Cardiac muscle cell (in vitro differentiated cells and primary cell): ENCODE measurements at places on chromosomes 4 and X.

- DNase-seq = no peak
Observed at GRCh38 chr4:36111172-36111571, 133.1 kb downstream of the ARAP2 start.

GRCh38 chrX:105189093-105189492 lies 31.4 kb downstream of the TEX13A start:
- DNase-seq = no peak

DNA sequence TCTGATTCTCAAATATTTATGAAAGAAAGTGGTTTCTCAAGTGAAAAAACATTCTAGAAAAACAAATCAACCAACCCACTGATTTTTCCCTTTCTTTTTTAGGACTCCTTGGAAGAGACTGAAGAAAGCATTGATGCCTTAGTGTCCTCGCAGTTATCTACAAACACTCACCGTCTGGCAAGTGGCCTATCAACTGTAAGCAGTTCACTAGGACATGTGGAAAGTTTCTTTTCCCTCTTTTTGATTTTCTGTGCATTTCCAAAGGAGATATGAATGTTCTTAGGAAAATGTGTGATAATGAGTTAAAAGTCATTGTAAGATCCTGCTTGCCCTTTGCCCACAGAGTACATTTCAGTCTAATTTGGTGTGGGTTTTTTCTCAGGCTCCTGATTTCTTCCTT lies 95.9 kb downstream of the SYTL5 start:
- no peak for DNase-seq

GRCh38 chr4:54677416-54677815 lies 19.7 kb downstream of the KIT start:
- DNase-seq = no peak

- DNase-seq = no peak
Observed at GRCh38 chrX:146906166-146906565, 91.6 kb upstream of the CXorf51A start.

GRCh38 chr4:108006361-108006760 lies 16.7 kb downstream of the HADH start:
- no peak for DNase-seq
